ENCODE measurements at places on chromosomes 2 and 18.

- DNase-seq = no peak
Observed at GRCh38 chr2:27033253-27033852, 588 bp downstream of the TMEM214 start.

DNA sequence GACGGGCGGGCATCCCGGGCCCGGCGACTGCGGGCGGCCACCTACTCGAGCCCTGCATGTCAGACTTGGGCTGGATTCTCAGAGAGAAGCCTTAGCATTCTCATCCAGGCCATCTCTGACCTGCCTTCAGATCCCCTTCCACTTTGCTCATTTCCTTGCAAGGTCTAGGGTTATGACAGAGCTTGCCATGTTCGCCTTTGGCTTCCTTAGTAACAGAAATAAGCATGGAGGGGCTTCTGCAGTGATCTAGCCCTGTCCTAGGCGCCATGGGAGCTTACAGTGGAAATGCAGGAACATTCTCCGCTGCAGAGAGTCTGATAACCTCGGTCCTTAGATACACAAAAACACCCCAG lies 632 bp upstream of the ACVR1 start:
- no peak for DNase-seq

DNA sequence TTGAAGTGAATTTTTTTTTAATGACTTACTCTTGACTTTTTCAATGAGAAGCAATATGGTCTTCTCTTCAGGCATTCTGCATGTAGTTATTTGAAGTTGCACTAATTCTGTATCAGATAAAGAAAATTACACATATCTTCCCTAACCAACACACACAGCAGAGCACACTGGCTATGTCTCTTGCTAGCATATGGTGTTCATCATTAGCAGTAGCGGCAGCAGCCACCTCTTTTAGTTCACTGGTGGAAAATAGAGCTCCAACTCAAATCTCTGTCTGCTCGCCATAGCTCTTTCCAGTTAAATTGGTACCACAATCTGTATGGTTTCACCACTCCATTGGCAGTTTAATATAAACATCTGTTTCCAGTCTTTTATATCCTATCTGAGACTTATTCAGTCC lies 278.1 kb upstream of the ZEB2 start:
- no peak for DNase-seq

DNA sequence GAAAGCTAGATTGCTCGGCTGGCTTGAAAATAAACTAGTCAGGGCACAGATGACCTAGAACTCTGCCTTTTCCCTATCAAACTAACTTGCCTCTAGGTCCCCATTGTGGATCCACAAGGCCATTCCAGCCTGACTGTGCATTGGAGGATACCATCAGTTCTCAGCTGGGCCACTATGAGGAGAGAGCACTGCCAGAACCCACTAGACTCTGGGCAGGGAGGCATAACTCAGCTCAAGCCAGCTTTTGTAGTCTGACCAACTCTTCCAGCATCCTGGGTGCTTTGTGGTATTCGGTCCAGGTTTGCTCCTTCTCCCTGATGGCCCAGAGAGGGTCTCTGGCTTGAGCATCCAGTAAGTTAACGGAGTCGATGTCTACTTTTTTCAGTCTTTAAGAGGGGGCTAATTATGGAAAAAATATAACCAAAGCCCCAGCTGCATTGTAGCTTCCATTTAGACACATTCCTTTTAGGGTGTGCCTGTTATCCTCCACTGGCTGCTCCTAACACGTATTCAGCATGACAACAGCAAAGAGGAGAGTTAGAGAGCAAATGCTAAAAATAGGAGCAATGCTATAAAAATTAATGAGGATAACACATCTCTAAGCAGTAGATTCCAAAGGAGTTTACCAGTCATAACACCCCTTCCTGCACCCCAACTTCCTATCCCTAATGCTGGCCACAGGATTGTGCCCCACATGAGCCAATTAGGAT lies 15.2 kb downstream of the GKN2 start:
- DNase-seq = no peak

DNA sequence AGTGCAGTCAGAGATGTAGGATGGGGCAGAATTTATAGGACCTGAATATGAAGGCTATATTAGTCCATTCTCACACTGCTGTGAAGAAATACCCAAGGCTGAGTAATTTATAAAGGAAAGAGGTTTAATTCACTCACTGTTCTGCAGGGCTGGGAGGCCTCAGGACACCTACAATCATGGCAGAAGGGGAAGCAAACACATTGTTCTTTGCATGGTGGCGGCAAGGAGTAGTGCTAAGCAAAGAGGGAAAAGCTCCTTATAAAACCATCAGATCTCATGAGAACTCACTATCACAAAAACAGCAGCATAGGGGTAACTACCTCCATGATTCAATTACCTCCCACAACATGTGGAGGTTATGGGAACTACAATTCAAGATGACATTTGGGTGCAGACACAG lies 76.8 kb upstream of the MSTN start:
- DNase-seq = no peak

GRCh38 chr2:104434318-104434792 lies 419.6 kb upstream of the POU3F3 start:
- DNase-seq = no peak

DNA sequence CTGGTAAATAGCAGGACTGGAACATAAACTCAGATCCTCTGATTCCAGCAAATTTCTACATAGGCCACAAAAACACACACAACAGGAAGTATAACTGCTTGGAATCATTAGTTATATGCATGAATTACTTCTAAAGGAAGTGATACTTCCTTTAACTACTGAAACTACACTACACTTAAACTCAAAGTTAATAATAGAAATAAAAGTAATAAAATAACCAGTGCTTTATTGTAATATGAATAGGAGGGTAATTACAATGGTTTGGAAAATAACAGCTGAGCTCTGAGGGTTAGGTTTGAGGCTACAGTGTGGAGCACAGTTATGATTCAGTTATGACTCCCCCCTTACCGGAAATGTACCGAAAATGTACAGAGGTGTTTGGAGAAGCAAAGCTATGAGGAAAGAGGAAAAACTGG lies 18.5 kb upstream of the POLI start:
- no peak for DNase-seq

DNA sequence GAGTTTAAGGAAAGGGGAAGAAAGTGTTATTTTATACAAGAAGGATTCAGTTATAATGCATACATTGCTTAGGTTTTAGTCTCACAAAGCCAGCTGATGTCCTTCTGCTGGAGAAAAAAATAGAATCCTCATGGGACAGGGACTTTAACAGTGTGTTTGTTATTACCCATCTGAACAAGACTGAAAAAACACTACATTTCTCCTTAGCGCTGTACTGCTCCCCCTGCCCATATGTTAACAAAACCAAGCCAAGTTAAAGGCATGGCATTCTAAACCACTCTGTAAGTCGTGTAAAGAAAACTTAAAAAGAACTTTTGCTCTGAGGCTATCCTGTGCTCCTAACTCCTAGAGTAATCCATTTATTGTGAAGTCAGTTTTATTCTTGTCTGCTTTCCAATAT lies 102.6 kb upstream of the NYAP2 start:
- DNase-seq = no peak

DNA sequence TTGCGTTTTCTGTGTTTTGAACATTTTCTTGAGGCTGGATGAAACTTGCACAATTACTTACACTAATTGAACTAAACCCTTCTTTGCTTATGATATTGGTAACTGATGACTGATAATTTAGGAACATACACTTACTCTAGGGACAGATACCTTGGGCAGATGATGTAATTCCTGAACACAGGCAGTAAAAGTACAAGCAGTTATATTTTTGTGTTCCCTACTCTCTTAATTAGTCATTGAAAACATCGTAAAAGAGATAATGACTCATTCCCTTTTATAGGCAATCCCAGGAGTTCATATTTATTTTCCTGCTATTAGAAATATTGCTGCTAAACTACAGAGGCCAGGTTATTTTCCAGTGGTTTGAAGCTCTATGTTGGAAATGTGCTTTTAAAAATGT lies 46.4 kb downstream of the CCDC85A start:
- no peak for DNase-seq

DNA sequence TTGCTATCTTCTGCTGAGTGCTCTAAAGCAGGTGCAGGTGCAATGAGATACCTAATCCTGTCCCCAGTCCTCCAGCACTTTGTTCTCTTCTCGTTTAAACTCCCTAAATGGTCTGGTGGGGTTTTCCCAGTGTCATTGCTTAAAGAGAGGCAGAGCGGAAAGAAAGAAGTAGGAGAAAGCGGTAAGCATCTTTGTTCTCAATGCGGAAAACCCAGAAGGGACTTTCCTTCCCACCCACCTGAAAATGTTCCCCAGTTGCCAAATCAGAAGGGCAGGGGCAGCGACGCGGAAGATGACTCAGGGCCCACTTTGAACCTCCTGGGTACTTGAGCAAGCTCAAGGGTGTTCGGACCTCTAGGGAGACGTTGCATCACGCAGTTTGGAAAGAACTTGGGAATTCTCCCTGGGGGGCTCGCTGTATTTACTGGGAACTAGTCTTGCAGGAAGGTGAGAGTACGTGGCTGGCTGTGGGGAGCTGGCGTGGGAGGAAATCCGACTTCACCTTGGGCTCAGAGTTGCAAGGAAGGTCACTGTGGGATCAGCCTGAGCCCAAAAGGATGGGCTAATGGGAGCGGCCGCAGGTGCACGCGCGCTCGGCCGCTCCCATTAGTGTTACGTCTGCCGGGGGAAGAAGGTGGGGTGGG lies 589 bp upstream of the SGPP2 start:
- DNase-seq = no peak

- DNase-seq = no peak
Observed at GRCh38 chr2:160200921-160201320, 849 bp upstream of the ITGB6 start.

DNA sequence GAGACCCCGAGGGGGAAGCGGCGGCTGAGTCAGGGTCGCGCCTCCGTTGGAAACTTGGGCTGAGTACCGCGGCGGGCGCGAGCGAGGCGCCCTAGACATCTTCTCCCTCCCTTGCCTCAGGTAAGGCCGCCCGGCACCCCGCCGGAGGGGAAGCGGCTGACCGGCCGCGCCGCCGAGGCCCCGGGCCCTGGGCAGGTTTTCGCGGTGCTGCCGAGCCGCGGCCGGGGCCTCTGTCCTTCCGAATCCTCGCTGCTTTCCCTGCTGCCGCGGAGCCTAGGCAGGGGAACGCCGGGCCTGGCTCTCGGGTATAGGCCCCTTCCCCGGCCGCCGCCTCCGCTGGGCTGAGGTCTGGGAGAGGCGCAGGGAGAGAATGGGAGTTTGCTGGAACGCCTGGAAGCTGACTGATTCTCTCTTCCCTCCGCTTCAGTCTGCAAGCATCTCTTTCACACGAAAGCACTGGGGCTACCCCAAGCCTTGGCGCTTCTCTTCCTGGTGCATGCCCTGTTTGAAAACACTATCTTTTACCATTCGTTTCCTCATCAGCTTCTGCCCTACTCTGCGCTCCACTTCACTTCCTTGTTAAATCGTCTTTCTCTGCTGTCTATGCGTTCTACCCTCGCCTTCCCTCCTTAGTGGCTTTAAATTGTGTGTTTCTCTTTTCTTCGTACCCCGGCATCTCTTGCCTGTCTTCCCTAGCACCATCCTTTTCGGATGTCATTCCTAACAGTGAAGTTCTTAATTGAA lies 652 bp downstream of the PPM1B start:
- peak; percentile 57 for DNase-seq

- no peak for DNase-seq
Observed at GRCh38 chr2:170396799-170397459, 219.0 kb downstream of the MYO3B start.

- DNase-seq = no peak
Observed at GRCh38 chr2:74778381-74779264, 55.3 kb upstream of the HK2 start.

- DNase-seq = no peak
Observed at GRCh38 chr2:7356909-7357584, 439.8 kb downstream of the RNF144A start.

- no peak for DNase-seq
Observed at GRCh38 chr2:102061962-102062795, 70.4 kb downstream of the IL1R2 start.

DNA sequence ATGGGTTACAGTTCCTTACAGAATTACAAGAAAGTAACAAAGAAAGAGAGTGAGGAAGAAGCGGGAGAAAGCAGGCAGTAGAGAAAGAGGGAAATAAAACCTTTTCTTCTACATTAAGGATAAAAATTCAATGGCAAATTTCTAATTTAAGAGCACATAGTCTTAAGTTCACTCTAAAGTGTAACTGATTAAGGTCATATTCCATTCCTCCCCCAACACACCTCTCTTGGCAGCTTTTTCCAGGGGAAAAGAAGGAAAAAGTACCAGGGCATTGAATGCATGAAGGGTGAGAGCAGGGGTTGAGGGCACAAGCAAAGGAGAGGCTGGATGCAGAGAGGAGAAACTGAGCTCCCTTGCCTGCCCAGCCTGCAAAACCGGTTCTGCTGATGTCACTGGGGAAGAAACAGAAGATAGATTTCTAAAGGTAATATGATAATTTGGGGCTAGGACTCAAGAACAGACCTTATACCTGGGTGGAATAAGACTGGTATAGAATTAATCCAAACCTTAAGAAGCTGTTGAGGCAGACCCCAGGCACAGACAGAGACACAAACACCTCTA lies 4.6 kb downstream of the ACMSD start:
- DNase-seq = no peak
